ENCODE measurements at places on chromosomes 6 and 20.

- H3K27me3 ChIP-seq: no peaks in the 10 kb centered on the region
- no peaks in the 10 kb centered on the region for H3K36me3 ChIP-seq
- DNase-seq: no peak
- no peak overlapping the region for H3K4me3 ChIP-seq
- H3K4me1 ChIP-seq: no peaks in the 10 kb centered on the region
Measured at GRCh38 chr20:48349656-48350055, 478.1 kb downstream of the PREX1 start.

GRCh38 chr20:34979366-34980153 lies 23.9 kb downstream of the MYH7B start:
- H3K27me3 ChIP-seq: no peaks in the 10 kb centered on the region
- no peaks in the 10 kb centered on the region for H3K36me3 ChIP-seq
- no peaks in the 10 kb centered on the region for H3K4me1 ChIP-seq
- H3K27ac ChIP-seq: no peak overlapping the region
- DNase-seq: no peak

- no peak within 1 kb of the TSS for H3K4me3 ChIP-seq
- H3K27ac ChIP-seq: no peak within 1 kb of the TSS
- H3K27me3 ChIP-seq: no peaks in the 10 kb centered on the region
- DNase-seq: no peak
- H3K36me3 ChIP-seq: no peaks in the 10 kb centered on the region
Measured at GRCh38 chr6:49964064-49964463, at the start of gene DEFB114. TSS of gene DEFB114 (minus strand) at chr6:49964164. CDS start at chr6:49964105, 59 bp downstream.

GRCh38 chr20:4502756-4503155 lies 219.0 kb upstream of the PRND start:
- no peaks in the 10 kb centered on the region for H3K36me3 ChIP-seq
- no peak for DNase-seq
- no peak overlapping the region for H3K4me3 ChIP-seq
- H3K27ac ChIP-seq: no peak overlapping the region

- DNase-seq: no peak
- H3K4me1 ChIP-seq: no peaks in the 10 kb centered on the region
- no peaks in the 10 kb centered on the region for H3K27me3 ChIP-seq
- H3K27ac ChIP-seq: no peak overlapping the region
- no peak overlapping the region for H3K4me3 ChIP-seq
- no peaks in the 10 kb centered on the region for H3K36me3 ChIP-seq
Measured at GRCh38 chr6:130431346-130431852, 65.6 kb downstream of the TMEM200A start.

GRCh38 chr6:37942606-37943376 lies 123.3 kb downstream of the ZFAND3 start:
- H3K27ac ChIP-seq: no peak overlapping the region
- no peaks in the 10 kb centered on the region for H3K36me3 ChIP-seq
- no peak for DNase-seq
- no peaks in the 10 kb centered on the region for H3K27me3 ChIP-seq
- H3K4me1 ChIP-seq: no peaks in the 10 kb centered on the region
- no peak overlapping the region for H3K4me3 ChIP-seq

GRCh38 chr6:53199156-53199555 lies 50.5 kb upstream of the GCM1 start:
- H3K4me1 ChIP-seq: peaks cover 7% of the 10 kb centered on the region
- no peaks in the 10 kb centered on the region for H3K36me3 ChIP-seq
- no peak for DNase-seq
- no peak overlapping the region for H3K4me3 ChIP-seq
- H3K27ac ChIP-seq: peak overlapping the region; percentile 17
- H3K27me3 ChIP-seq: no peaks in the 10 kb centered on the region

- H3K27me3 ChIP-seq: no peaks in the 10 kb centered on the region
- peak overlapping the region; percentile 98 for H3K27ac ChIP-seq
- peaks cover 23% of the 10 kb centered on the region for H3K36me3 ChIP-seq
- peak overlapping the region; percentile 91 for H3K4me3 ChIP-seq
- H3K4me1 ChIP-seq: peaks cover 66% of the 10 kb centered on the region
Measured at GRCh38 chr6:33314515-33314942, 651 bp upstream of the TAPBP start.

DNA sequence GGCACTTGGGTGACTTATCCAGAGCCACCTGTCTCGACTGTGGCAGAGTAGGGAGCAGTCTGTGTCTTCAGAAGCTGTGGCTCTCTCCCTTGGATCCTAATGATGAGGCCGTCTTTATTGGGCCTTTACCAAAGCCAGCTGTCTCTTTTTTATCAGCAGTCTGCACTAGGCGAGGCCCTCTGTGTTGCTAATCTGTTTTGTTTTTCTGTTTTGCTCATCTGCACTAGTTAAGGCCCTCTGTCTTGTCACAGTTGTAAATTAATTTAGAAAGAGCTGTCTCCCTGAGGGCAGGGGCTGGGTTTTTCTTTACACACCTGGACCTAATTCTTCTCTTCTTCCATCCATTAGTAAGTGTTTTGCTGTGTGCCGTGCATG lies 45.0 kb downstream of the CDS2 start:
- H3K27me3 ChIP-seq: no peaks in the 10 kb centered on the region
- H3K27ac ChIP-seq: no peak overlapping the region
- peaks cover 28% of the 10 kb centered on the region for H3K4me1 ChIP-seq
- no peak for DNase-seq
- peaks cover 12% of the 10 kb centered on the region for H3K36me3 ChIP-seq

DNA sequence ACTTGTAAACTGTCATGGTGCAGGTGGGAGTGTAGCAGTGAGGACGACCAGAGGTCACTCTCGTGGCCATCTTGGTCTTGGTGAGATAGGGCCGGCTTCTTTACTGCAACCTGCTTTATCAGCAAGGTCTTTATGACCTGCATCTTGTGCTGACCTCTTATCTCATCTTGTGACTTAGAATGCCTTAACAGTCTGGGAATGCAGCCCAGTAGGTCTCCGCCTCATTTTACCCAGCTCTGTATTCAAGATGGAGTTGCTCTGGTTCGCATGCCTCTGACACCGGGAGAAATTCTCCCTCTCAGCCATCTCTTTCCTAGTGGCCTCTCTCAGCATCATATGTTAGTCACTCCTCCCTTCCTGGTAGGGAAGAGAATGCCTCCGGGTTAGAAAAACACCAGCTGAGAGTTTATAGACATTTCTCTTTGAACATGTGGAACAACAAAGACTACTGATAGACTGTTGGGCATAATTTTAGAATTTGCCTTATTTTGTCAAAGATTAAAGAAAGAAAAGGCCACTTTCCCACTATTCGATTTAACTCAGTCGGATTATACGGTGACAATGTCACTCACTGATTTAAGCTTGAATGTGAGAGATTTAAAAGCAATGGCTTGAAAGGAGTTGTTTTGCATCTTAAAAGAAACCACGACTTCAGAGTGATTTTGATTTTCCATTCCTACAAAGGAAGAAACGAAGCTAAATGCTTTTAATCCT lies 67.9 kb upstream of the SNX9 start:
- H3K27me3 ChIP-seq: no peaks in the 10 kb centered on the region
- H3K36me3 ChIP-seq: no peaks in the 10 kb centered on the region

DNA sequence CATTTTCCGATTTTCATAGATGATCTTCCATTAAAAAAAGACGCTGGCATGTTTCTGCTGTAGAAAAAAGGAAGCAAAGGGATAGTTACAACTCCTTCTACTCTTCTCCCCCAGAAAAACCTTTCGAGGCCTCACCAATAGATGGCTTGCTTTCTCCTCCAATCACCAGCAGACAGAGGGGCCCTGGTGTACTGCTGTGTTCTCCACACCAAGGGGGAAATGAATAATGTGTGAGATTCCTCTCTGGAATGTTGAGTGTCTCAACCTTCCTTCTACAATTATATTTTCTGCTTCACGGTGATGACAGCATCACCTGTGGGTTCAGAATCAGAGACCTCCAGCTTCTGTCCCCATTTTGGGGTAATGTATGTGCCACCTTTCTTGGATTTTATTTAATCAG lies 185.7 kb upstream of the FLRT3 start:
- no peaks in the 10 kb centered on the region for H3K27me3 ChIP-seq
- H3K27ac ChIP-seq: no peak overlapping the region
- no peak overlapping the region for H3K4me3 ChIP-seq
- DNase-seq: no peak
